ENCODE measurements at places on chromosomes 16 and 17.

GRCh38 chr16:3997231-3997841 is 116.8 kb upstream of the CREBBP start:
- DNase-seq: no peak

DNA sequence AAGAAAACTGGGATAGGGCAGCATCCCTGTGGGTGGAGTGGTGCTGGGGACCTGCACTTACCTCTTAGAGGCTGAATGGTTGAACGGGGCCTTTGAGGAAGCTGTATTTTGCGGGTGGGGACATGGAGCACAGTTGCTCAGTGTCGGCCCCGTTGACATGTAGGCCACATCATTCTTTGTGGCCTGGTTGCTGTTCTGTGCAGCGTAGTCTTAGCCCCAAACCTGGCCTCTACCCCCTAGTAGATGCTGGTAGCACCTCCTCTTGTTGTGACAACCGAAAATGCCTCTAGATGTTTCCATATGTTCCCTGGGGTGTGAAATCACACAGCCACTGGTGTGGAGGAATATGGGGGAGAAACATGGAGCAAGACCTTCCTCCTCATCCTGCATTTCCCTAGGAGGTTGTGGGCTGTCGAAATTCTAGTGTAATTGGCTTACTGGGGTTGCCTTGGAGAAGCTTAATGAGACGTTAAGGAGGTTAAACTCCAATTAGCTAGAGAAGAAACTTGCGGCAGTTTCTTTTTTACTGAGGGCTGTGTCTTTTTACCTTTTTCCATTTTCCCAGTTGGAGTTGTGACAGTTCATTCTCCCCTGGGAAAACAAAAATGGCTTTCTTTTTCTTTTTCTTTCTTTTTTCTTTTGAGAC is 9.4 kb downstream of the ABCC1 start:
- DNase-seq: no peak

- DNase-seq: no peak
These were observed 102.6 kb downstream of the ZNF778 start for GRCh38 chr16:89319886-89320781.

- DNase-seq: no peak
These were observed 6.2 kb upstream of the EVI2A start for GRCh38 chr17:31327534-31328159.

DNA sequence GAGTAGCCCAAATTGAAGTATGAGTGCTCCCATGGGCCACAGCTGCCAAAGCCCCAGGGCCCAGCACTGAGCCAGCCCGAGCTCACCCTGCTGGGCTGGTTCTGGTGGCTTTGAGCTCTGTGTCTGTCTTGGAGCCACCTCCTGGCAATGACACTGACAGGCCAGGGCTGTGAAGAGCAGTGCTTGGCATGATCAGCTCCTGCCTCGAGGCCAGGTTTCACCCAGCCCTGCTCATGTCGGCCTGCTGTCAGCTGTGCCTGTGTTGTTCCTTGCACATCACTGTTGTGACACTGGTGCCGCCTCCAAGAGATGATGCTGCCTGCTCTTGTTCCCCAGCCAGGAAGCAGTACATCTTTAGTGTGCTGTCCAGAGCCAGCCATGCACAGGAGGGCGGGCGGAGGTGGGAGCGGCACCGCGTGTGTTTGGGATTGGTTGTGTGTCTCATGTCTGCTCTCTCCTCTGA is 26.0 kb downstream of the PLD6 start:
- no peak for DNase-seq

DNA sequence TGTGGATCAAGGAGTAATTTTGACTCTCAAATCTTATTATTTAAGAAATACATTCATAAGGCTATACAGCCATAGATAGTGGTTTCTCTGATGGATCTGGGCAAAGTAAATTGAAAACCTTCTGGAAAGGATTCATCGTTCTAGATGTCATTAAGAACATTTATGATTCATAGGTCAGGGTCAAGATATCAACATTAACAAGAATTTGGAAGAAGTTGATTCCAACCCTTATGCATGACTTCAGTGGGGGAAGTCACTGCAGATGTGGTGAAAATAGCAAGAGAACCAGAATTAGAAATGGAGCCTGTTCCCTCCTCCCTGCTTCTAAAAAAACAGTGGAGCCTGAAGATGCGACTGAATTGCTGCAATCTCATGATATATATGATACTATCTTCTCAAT is 36.6 kb upstream of the HNF1B start:
- no peak for DNase-seq

DNA sequence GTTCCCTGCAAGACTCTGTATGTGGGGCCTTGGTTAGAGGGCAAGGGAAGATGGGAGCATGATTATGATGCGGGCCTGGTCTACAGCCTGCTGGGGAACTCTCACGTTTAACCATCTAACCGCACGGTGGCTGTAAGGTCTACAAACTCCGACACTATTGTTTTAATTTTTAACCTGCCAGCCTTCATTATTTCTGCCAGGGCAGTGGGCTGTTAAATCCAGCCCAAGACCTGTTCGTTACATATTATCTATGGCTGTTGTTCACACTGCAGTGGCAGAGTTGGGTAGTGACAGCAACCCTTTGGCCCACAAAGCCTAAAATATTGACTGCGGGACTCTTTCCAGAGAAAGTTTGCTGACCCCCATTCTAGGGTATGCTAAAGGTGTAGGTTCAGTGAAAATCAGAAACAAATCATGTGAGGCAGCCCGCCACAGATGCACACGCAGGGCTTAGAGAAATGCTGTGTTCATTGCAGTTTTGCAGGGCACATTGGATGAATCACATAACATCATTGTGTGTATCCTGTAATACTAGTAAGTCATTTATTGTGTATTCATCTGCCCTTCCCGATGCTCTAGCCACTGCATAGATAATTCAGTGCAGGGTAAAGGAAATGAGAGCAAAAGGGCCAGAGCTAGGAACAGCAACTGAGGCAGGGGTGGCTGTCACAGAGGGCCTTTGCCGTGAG is 14.3 kb downstream of the SNX29 start:
- no peak for DNase-seq

DNA sequence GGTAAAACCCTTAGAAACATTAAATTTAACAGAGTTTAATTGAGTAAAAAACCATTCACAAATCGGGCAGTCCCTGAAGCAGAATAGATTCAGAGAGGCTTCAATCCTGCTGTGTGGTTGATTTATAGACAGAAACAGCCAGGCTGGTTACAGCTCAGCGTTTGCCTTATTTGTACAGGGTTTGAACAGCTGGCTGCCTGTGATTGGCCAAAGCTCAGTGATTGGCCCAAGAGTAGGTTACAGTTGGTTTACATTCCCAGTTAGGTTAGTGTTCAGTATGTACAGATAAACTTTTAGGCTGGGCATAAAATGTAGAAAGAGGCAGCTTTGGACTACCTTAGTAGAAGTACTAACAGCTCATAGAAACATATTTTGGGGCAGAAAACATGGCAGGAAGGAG is 210.4 kb upstream of the ELAC2 start:
- no peak for DNase-seq

GRCh38 chr17:35255316-35255715 is 12.4 kb downstream of the SLFN5 start:
- no peak for DNase-seq

- peak; percentile 67 for DNase-seq
These were observed 661 bp downstream of the LRRC3C start for GRCh38 chr17:39927929-39928857.

- DNase-seq: no peak
These were observed 58.6 kb upstream of the TNRC6A start for GRCh38 chr16:24670623-24671454.

DNA sequence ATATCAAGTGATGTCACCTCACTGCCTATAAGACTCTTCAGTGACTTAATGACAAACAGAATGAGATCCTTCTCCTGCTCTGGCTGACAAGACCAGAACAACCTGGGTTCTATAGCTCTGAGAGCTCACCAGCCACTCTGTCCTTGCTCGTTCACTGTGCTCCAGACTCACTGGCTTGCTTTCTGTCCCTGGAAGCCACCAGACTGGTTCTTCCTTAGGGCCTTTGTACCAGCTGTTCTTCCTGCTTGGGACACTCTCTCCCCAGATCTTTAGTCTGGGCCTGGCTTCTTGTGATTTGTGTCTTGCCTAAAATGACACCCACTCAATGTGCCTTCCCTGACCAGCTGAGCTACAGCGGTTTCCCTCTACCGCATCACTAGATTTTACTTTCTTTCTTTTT is 76.1 kb downstream of the FTO start:
- no peak for DNase-seq

DNA sequence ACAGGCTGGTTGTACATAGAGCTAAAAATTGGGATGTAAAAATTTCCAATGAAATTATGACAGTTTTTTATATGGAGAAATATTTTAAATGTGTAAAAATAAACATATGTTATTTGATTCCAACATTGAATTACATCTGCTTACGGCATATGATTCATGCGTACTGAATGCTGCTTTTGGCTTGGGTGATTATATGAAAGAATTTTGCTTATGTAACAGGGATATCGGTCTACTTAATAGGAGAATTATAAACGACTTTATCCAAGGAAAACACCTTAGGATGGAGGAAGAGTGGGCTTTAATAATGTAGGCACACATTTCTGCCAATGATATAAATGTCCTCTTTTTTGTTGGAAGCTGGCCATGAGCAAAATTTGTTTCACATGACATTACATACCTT is 197.3 kb upstream of the GOT2 start:
- no peak for DNase-seq

DNA sequence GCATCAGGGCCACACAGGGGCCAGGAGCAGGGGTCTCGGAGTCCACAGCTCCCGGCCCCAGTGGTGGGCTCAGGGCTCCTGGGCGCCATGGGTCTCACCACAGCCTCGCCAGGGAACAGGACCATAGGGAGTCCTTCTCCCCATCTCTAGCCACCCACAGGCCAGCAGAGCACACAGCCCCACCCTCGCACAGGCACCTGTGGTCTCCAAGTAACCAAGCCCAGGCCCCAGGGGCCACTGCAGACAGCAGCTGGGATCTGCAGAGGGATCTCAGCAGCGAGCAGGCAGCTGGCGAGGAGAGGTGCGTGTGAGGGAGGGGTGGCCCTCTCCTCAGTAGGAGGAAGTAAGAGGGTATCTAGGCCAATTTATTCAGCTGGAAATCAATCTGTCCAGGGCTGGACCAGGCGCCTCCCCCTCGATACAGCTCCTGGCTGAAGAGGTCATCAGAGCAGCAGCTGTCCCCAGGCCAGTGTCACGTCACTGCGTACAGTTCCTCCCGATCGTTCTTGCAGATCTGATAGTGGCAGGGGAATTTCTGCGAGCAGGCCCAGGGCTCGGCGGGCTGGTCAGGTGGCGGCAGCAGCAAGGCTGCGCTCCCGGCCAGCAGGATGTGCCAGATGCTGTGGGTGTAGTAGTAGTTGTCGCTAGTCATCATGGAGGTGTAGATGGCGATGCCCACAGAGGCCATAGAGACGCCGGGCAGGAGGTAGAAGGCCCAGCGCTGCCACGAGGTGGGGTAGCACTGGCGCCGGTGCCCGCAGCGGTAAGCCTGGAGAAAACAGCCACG is 1.4 kb upstream of the MRPL28 start:
- DNase-seq: no peak

GRCh38 chr16:29995324-29995910 is at the start of gene HIRIP3:
TSS of gene HIRIP3 (minus strand) at chr16:29995617. CDS start at chr16:29995605, 12 bp downstream.
- DNase-seq: peak; percentile 94

GRCh38 chr16:4336701-4337539 is 14.2 kb downstream of the PAM16 start:
- DNase-seq: no peak

- DNase-seq: no peak
These were observed 8.1 kb downstream of the PHB1 start for GRCh38 chr17:49406421-49407061.

DNA sequence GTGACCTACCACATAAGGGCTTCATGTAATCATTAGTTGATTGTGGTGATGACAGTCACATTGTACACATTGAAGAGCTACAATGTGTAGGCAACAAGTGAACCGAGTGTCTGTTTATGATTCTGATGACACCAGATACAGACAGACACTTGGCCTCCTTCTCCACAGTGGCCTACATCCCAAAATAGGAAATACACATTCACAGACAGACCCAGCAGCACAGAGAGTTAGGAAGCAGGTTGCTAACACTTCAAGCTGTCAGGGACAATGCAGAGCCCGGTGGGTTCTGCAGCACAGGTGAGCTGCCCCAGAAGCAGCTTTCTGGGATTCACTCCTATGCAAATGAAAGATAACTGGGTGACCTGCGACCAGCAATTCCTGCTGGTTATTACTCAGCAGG is 72.2 kb downstream of the CDH11 start:
- no peak for DNase-seq

GRCh38 chr17:55555772-55556171 is 44.5 kb upstream of the SMIM36 start:
- no peak for DNase-seq

DNA sequence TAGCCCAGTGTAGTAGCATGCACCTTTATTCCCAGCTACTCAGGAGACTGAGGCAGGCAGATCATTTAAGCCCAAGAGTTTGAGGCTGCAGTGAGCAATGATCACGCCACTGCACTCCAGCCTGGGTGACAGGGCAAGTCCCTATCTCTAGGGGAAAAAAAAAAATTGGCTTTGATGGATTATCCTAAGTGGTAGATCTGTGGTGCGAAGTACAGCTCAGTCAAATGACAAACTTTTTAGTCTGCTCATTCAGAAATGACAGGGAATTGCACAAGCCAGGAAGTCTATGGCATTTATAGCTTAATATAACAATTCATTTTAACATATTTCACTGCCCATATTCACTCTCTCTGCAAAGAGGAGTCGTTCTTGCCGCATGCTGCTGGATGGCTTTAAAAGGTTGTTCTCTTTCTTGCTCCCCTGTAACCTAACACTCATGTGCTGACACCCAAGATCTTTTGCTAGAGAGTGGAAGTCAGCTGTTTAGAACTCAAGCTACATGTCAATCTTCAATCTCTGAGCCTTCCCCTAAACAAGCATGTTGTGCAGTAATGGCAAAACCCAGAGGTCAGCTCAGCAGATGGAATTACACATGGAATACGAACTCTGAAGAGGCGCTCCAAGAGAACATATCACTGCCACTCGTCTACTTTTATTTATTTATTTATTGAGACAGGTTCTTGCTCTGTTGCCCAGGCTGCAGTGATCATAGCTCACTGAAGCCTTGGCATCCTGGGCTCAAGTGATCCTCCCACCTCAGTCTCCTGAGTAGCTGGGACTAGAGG is 32.8 kb downstream of the RNF157 start:
- no peak for DNase-seq

DNA sequence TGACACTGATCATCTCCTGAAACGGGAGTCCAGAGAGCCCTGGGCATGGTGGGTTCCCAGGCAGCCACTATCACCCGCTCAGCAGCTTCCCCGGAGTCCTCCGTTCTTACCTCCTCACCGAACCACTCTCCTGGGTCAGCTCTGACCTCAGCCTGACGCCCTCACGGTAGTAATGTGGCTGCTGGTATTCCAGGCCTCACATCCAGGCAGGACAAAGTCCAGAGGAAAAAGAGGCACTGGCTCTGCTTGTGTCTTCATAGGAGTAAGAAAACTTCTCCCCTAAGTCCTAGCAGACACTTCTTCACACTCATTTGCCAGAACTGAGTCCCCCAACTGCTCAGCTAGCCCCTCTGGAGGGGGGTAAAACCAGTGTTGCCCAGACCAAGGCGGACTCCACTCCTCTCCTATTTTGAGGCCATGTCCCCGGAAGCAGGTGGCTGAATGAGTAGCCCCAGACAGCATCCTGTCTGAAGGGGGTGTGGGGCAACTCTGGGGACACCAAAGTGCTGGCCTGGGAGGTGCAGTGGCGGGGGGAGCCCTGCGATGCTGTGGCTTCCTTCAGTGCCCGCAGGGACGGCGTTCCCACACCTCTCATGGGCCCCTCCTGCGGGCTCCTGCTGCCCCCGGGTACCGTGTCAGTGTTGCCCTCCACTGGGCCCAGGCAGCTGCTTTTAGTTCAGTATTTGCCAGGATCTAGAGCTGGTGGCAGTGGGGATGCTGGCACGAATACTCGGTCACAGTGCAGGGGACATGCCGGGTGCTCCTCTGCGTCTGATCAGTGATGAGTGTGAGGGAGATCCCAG is 5.4 kb downstream of the FSCN2 start:
- no peak for DNase-seq
